Ureter (tissue), 1 donor: ENCODE measurements at places on chromosomes 11 and 22. TPM values are rescaled to one million over a fixed set of nuclear protein-coding genes. Genes with fewer than 3 reads are reported as not detected.
A peak's percentile ranks its signal among the peaks of the same experiment; 100 is the strongest.

GRCh38 chr11:64021757-64022093 is 14.0 kb upstream of the FLRT1 start:
- no peak for DNase-seq

GRCh38 chr11:7494086-7494745 is 8.9 kb downstream of the OLFML1 start:
- no peak for DNase-seq

DNA sequence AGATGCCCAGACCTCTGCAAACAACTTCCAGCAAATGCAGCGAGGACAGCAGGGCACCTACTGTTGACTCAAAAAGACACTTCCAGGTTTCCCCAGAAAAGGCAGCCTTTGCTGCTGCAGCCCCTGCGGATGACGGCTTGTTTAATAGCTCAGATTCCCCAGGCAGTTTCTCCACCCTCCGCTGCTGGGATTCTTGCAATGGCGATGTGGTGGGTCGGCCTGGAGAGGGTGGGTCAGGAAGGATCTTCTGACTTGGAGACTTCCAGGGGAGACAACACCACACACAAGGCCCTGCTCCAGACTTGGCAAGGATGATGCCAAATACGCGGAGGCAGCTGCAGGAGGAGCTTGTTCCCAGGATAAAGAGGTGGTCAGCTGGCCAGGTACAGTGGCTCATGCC is 17.9 kb upstream of the TREH start:
- DNase-seq, result no peak

The MAPK8IP1 gene
- 7.2 TPM for total RNA-seq

GRCh38 chr11:65556470-65557279 is 1.5 kb downstream of the LTBP3 start:
- DNase-seq, result no peak

The TBX10 gene
- not detected for total RNA-seq

The TANGO2 gene
- 28.8 TPM for total RNA-seq

DNA sequence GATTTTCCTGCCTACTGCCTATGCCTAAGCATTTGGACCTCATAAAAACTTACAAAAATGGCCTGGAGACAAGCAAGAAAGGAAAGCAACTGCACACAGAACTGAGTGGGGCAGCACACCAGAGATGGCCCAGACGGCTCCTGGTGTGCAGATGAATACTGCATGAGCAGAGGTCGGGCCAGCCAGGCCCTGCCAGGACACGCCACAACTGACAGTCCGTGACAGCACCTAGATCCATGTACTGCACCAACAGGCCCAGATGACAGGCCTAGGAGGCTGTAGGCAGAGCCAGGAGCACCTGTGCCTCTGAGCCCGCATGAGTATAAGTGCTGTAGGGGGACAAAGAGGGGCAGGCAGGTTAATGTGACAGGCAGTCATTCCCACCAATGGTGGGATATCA is 160.2 kb downstream of the IGLL1 start:
- no peak for DNase-seq

DNA sequence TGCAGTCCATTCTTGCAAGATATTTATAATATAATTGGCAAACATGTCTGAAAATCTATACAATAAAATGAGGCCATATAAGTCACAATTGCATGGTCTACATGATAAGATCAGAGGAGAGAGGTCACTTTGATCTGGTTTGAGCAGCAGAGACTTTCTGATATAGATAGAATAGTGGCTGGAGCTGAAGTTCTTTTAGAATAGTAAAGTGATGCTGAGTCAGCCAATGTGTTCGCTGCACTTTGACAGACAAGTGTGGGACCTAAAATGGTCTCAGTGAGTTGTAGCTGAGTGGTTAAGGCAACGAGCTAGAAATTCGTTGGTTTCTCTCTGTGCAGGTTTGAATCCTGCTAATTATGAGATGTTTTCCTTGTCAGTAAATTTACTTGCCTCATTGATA is 257.0 kb upstream of the C11orf87 start:
- no peak for DNase-seq

DNA sequence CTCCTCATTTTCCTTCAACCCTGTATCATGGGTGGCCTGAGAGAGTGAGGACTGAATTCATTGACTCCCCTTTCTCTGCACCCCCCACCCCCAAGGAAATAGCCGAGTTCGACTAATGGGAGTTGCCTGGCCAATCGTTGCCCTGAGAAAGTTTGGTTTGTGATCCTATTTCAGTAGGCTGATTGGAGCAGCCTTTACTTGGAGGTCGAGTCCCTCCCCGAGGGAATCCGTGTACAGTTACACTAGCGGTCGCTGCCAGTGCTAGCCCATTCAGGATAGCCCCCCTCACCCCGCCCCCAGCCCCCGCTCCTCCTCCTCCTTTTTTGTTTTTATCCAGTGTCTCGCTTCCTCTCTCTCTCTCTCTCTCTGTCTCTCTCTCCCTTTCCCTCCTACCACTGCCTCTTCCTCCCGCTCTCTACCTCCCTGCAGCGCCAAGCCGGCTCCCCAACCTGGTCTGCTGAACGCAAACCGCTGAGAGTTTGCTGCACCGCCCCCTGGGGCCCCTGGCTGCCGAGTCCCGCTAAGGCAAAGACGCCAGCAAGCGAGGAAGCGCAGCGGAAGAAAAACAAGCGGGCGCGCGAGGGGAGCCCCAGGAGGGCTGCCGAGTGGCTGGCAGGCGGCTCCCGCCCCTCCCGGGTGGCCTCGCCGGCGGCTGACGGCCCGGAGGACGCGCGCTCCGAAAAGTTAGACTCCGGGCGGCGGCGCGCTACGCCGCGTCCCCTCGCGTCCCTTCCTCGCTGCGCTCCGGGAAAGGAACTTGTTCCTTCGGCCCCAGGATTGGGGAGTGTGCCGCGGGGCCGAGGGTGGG is at the start of gene GRAMD1B:
Gene GRAMD1B (plus strand): TSS at position 357 of the 808 bp plus-strand sequence. CDS start 524 bp downstream, outside the sequence.
- peak; percentile 50 for DNase-seq

The SCGB2A2 gene
- total RNA-seq, result not detected

DNA sequence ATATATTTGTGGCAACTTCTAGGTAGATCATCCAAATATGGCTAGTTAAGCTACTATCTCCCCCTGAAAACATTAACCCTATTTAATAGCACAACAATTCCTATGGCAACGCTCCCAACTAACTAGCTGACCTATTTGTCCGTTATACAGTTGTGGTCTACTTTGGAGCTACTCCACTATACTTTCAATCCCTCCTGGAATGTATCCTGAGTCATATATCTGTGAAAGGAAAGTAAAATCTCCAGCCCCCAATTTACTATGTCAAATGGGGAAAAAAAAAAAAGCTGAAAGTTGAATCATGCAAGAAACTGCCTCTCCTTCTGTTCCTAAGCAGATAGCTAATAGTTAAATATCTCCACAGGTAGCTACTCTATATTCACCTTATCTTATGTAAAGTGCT is 128.5 kb downstream of the CD44 start:
- no peak for DNase-seq

- no peak for DNase-seq
Measured at GRCh38 chr22:39279170-39279850, 34.5 kb upstream of the PDGFB start.

- DNase-seq, result no peak
Measured at GRCh38 chr11:31967404-31968130, 123.3 kb upstream of the RCN1 start.

DNA sequence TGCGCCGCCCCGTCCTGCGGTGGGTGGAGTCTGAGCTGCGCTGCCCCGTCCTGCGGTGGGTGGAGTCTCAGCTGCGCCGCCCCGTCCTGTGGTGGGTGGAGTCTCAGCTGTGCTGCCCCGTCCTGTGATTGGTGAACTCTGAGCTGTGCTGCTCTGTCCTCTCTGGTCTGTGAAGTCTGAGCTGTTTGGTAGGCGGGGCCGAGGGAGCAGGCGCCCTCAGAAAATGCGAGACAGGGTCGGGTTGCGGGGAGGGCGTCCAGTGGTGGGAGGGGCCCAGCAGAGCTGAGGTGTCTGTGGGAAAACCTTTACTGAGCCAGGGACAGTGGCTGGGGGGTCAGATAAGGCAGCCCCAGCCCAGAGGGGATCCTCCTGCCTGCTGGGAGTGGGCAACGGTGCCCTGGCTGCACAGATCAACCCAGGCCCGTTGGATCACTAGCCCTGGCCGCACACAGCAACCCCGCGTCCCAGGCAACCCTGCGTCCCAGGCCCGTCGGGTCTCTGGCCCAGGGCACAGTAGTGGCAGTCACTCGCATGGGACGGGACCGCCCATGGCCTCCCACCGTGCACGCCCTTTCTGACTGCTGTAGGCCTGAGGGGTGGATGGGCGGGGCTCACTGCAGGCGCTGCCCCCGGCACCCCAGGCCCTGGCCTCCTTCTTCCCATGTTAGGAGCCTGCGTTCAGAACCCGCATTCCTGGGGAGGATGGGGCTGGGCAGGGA is 22.8 kb downstream of the BRSK2 start:
- no peak for DNase-seq

GRCh38 chr11:3920148-3920852 is 64.8 kb downstream of the STIM1 start:
- peak; percentile 54 for DNase-seq

- no peak for DNase-seq
Measured at GRCh38 chr11:123979311-123979710, 1.7 kb upstream of the OR10S1 start.
